CD4-positive, alpha-beta T cell (primary cell): ENCODE measurements at places on chromosomes 1 and 21.

GRCh38 chr1:226949401-226949800 lies 9.3 kb downstream of the COQ8A start:
- peaks cover 2% of the 10 kb centered on the region for H3K36me3 ChIP-seq
- DNase-seq: no peak
- H3K4me3 ChIP-seq: no peak overlapping the region
- H3K27me3 ChIP-seq: no peaks in the 10 kb centered on the region
- peaks cover 14% of the 10 kb centered on the region for H3K4me1 ChIP-seq

- peak overlapping the region; percentile 79 for H3K27ac ChIP-seq
- peak; percentile 76 for DNase-seq
- peaks cover 37% of the 10 kb centered on the region for H3K36me3 ChIP-seq
- H3K27me3 ChIP-seq: no peaks in the 10 kb centered on the region
These were observed 1.8 kb downstream of the PLEKHO1 start for GRCh38 chr1:150151291-150152181.

DNA sequence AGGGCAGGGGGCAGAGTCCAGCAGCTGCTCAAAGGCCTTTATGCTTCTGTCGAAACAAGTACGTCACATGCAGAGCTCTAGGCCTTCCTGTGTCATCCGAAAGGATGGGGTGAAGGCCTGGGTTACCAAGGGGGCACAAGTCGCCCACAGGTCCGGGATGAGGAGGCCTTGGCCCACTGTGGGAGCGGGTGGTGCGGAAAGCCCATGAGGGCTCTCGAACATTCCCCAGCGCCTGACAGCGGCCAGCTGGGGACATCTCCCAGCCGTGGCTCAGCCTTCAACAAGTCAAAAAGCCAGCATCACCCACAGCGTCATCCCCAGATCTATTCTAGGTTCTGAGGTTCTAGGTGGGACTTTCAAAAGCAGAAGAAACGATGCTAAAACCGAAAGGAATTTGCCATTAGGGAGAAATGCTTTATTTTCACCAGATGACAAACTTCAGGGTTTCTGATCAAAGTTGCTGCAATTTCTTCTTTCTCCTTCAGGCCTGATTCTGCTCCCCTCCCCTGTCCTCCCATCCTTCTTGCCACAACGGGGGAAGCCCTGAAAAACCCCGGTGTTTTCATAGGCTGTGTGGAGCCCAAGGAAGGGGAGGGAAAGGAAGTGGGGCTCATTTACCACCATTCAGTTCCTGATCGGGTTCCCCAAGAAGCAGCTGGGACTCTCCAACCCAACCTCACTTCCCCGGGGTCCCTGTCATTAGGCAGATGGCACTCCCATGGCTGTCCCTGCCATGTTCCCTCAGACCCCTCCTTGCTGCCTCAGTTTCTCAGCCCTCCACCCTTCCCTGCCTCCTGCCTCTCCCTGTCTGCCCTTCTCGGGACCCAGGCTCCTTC lies 17.6 kb downstream of the GPR137B start:
- H3K4me1 ChIP-seq: peaks cover 33% of the 10 kb centered on the region
- H3K27ac ChIP-seq: no peak overlapping the region
- peak; percentile 49 for DNase-seq
- no peak overlapping the region for H3K4me3 ChIP-seq

DNA sequence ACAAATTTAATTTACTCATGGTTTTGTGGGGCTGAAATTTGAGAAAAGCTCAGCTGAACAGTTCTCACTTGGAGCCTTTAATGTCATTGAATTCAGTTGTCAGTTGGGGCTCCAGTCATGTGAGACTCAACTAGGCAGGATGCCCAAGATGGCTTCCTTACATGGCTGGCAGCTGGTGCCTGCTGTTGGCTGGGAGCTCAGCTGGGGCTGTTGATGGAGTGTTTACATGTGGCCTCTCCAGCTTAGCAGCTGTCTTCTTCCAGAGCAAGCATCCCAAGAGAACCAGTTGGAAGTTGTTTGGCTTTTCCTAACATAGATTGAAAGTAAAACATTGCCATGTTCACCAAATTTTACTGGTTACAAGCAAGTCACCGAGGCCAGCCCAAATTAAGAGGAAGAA lies 81.8 kb upstream of the KCNA3 start:
- DNase-seq: no peak
- peaks cover 4% of the 10 kb centered on the region for H3K27me3 ChIP-seq
- H3K27ac ChIP-seq: no peak overlapping the region
- H3K36me3 ChIP-seq: no peaks in the 10 kb centered on the region
- H3K4me1 ChIP-seq: no peaks in the 10 kb centered on the region
- H3K4me3 ChIP-seq: no peak overlapping the region

DNA sequence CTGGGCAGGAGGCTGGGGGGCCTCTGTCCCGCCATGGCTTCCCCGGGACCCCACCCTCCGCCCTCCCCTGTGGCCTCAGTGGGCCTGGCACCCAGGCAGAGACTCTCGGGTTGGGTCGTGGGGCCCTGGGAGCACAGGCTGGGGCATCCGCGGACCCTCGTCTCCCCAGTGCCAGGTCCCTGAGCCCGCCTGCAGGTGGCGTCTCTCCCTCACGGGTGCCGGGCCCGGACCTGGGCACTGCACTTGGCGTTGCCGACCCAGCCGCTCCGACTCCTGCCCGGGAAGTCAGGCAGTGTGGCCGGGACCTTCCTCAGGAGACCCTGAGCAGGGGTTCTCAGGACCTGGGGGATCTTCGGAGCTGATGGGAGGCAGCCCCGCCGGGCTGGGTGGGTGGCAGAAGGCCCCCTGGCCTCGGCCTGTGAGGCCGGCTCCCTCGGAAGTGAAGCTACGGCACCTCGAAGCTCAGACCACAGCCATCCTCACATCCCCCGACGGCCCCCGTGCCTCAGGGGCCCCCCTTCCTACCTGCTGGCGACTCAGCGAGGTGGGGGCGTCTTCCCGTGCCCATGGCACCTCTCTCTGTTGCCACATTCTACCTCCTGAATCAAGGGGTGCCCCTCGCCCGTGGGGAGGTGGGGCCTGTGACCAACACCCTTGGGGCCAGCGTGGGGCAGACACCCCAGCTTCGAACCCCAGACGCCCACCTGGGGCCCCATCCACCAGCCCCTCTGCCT lies 6.4 kb upstream of the C1orf159 start:
- H3K27ac ChIP-seq: no peak overlapping the region
- H3K4me1 ChIP-seq: peaks cover 20% of the 10 kb centered on the region
- H3K27me3 ChIP-seq: peaks cover 2% of the 10 kb centered on the region
- no peaks in the 10 kb centered on the region for H3K36me3 ChIP-seq
- H3K4me3 ChIP-seq: peak overlapping the region; percentile 48
- peak; percentile 80 for DNase-seq

- no peak overlapping the region for H3K27ac ChIP-seq
- no peak for DNase-seq
- H3K27me3 ChIP-seq: no peaks in the 10 kb centered on the region
- H3K36me3 ChIP-seq: no peaks in the 10 kb centered on the region
- H3K4me1 ChIP-seq: no peaks in the 10 kb centered on the region
These were observed 31.0 kb upstream of the CREG1 start for GRCh38 chr1:167584581-167584980.

DNA sequence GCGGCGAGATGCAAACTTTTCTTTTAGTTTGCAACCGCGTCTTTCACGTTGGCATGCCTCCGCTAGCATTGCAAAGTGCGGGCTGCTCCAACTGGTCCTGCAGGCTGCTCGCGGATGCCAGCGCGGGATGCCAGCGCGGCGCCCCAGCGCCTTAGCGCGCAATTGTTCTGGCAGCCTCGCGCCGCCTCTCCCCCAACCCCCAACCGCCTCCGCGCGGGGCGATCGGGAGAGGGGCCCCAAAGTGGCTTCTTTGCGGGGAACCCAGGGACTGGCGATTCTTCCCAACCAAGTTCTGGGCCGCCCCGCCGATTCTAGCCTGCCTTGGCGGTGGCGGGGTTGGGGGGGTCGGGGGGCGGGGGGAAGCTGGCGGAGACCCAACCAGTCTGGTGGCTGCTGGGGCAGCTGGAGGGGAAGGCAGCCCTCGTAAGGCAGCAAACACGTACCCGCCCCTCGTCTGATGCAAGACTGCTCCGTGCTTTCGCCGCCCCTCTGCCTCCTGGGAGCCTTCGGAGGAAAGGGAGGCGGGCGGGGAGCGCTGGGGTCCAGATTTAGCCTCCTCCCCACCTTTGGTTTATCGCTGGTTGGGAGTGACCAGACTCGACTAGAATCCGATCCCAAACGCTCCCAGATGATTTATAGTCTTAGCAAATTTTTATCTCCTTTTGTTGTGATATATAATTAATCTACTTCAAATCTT lies 756 bp downstream of the PHGDH start:
- H3K27ac ChIP-seq: no peak overlapping the region
- peaks cover 8% of the 10 kb centered on the region for H3K27me3 ChIP-seq
- peaks cover 10% of the 10 kb centered on the region for H3K4me1 ChIP-seq

DNA sequence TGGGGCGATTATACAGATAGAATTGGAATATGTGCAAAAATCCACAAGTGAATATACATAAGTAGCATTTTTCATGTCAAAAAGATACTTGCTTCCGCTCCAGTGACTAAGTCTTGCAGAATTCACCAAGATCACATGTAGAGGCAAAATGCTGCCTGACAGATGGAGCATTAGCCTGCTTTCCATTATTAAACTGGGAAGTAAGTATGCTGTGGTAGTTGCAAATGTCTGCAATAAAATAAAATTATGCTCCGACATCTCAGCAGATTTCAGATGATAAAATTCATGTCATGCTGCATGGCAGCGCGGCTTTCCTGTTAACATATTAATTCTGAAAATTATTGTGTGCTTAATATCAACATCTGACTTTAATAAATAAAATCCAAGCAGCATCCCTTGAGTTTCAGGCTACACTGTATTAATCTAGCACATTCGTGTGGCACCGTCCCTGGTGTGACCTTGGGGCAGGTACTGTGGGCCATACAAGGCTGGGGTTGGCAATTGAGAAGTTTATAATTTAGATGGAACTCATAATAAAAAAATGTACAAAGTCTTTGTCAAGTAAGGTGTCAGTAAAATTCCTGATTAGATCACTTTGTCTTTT lies 366.4 kb upstream of the ZP4 start:
- H3K4me1 ChIP-seq: no peaks in the 10 kb centered on the region
- no peak overlapping the region for H3K27ac ChIP-seq
- H3K27me3 ChIP-seq: no peaks in the 10 kb centered on the region
- no peak for DNase-seq
- no peak overlapping the region for H3K4me3 ChIP-seq

GRCh38 chr1:62367005-62367557 lies 47.8 kb upstream of the KANK4 start:
- no peak overlapping the region for H3K4me3 ChIP-seq
- no peak for DNase-seq
- no peaks in the 10 kb centered on the region for H3K27me3 ChIP-seq
- H3K27ac ChIP-seq: no peak overlapping the region

DNA sequence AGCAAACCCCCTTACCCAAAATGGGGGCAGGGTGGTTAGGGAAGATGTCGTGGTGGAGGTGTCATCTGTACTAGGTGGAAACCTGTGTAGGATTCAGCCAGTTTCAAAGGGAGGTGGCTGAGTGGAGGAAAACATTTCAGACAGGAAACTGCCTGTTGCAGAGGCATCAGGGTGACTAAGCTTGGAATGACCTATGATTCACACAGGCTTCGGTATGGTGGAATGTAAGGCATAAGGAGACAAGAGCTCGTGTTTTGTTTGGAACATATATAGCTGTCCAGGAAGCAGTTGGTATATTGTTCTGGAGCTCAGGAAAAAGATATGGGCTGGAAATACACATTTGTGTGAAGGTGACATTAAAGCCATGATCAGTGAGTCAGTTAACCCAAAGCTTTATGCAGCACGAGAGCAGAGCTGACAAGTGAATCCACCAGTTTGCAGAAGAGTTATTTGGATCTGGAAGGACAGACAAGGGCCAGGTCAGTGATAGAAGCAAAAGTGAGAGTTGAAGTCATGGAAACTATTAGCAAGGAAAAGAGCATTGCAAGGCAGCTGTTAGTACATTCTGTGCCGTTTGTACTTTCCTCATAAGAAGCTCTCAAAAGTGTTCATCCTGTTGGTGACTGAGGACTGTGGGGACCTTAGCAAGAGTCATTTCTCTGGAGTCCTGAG lies 12.2 kb downstream of the UTP25 start:
- no peaks in the 10 kb centered on the region for H3K4me1 ChIP-seq
- H3K36me3 ChIP-seq: peaks cover 97% of the 10 kb centered on the region
- no peak overlapping the region for H3K27ac ChIP-seq
- H3K27me3 ChIP-seq: no peaks in the 10 kb centered on the region
- no peak overlapping the region for H3K4me3 ChIP-seq

DNA sequence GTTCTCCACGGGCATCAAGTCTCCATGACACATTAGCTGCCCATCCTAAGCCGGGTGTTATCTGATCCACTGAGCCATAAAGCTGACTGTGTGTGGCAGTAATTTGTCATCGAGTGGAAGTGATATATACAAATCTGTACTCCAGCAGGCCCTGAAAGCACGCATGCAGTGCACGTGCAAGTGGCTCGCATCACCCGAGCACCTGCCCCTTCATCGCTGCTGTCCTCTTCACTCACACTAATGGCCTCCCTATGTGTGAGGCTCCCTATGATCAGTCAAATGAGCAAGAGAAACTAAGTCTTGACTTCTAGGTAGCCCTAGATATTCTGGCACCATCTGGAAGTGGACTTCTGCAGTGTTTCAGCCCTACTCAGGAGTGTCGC lies 248.6 kb downstream of the MATN1 start:
- H3K36me3 ChIP-seq: no peaks in the 10 kb centered on the region
- no peak overlapping the region for H3K27ac ChIP-seq
- H3K4me1 ChIP-seq: no peaks in the 10 kb centered on the region
- H3K4me3 ChIP-seq: no peak overlapping the region

GRCh38 chr1:214864896-214865688 lies 217.4 kb upstream of the KCNK2 start:
- no peak for DNase-seq
- H3K4me1 ChIP-seq: no peaks in the 10 kb centered on the region
- H3K27me3 ChIP-seq: no peaks in the 10 kb centered on the region
- H3K4me3 ChIP-seq: no peak overlapping the region
- no peaks in the 10 kb centered on the region for H3K36me3 ChIP-seq
- no peak overlapping the region for H3K27ac ChIP-seq

DNA sequence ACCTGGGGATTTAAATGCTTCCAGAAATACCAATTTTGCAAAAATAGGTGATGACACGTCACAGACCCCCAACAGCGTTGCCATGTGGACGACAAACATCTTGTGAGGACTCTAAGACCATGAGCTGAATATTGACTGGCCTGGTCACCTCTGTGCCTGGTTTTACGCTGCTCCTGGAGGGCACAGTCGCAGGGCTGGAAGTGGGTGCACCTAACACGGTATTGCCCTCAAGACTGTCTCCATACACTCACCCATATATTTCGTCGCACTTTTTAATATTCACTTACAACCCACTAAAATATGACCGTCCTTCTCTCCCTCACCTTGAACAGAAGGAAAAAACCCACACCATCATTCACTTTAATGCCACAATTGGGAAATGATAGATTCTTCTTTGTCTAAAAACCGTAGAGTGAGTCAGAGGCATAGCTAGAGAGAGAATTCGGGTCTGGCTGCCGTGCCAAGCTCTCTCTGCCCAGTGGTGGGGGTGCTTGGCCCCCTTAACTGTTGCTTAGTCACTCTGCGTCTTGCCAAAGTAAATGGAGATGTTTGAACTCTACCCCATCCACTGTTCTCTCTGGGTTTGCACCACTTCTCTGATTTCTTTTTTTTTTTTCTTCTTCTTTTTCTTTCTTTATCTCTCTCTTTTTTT lies 40.8 kb upstream of the UTS2 start:
- no peaks in the 10 kb centered on the region for H3K4me1 ChIP-seq
- H3K27ac ChIP-seq: no peak overlapping the region
- H3K36me3 ChIP-seq: no peaks in the 10 kb centered on the region
- DNase-seq: no peak
- no peaks in the 10 kb centered on the region for H3K27me3 ChIP-seq
- no peak overlapping the region for H3K4me3 ChIP-seq

- H3K27ac ChIP-seq: no peak overlapping the region
- H3K4me3 ChIP-seq: no peak overlapping the region
- H3K27me3 ChIP-seq: no peaks in the 10 kb centered on the region
- no peaks in the 10 kb centered on the region for H3K36me3 ChIP-seq
These were observed 993 bp upstream of the PROK1 start for GRCh38 chr1:110449661-110450651.
